Endothelial cell of umbilical vein (primary cell): ENCODE measurements at places on chromosomes 2 and 18. TPM values are rescaled to one million over a fixed set of nuclear protein-coding genes. Genes with fewer than 3 reads are reported as not detected.

Gene HOXD13
- not detected in 2 replicates for total RNA-seq

Gene RFX8
- 0.46 and 1.00 TPM in 2 replicates for total RNA-seq

Gene KCNE4
- total RNA-seq, result not detected in 2 replicates

Gene MC5R
- not detected in 2 replicates for total RNA-seq

Gene FEV
- total RNA-seq, result not detected in 2 replicates

Gene INPP5D
- total RNA-seq, result 43.3 and 46.6 TPM in 2 replicates

Gene RAB27B
- 0.09 TPM in 1 of 2 replicates, not detected in the other for total RNA-seq

Gene GALNT5
- not detected in 2 replicates for total RNA-seq

Gene FLACC1
- 1.4 TPM in 2 replicates for total RNA-seq

Gene OTOF
- total RNA-seq, result 0.16 and 0.22 TPM in 2 replicates

Gene ERICH2
- total RNA-seq, result not detected in 2 replicates

Gene IAH1
- 39.9 and 44.0 TPM in 2 replicates for total RNA-seq

Gene CASP10
- total RNA-seq, result 31.1 and 37.6 TPM in 2 replicates

Gene SLC9A4
- 0.07 TPM in 1 of 2 replicates, not detected in the other for total RNA-seq

Gene KIF5C
- total RNA-seq, result 0.21 and 0.55 TPM in 2 replicates

Gene SERPINB11
- total RNA-seq, result not detected in 2 replicates

Gene ASB18
- not detected in 2 replicates for total RNA-seq

Gene AFTPH
- total RNA-seq, result 15.3 and 16.7 TPM in 2 replicates

Gene ASIC4
- total RNA-seq, result not detected in 2 replicates

Gene VSNL1
- total RNA-seq, result not detected in 2 replicates

Gene SERPINB12
- total RNA-seq, result not detected in 2 replicates
